ENCODE measurements at places on chromosomes 5 and 9.

GRCh38 chr5:16721151-16722096 is 104.6 kb upstream of the RETREG1 start:
- no peak for DNase-seq

GRCh38 chr9:128899566-128900322 is 17.8 kb downstream of the LRRC8A start:
- DNase-seq: no peak

DNA sequence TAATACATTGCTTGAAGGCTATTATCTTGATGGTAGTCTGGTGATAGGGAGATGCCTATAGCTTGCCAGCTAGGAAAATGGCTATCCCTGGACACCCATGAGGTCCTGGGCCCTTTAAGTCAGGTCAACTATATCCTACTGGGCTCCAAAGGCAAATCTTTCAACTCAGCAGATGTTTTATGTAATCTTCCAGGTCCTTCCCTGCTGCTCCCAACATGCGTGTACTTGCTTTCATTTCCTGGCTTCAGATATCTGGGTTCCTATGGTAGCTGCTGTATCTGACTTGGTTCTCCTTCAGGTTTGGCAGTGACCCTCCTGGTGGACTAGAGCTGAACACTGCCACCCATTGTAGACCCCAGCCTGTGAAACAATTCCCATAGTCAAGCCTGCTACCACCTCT is 32.4 kb upstream of the GAS1 start:
- no peak for DNase-seq

GRCh38 chr5:109601736-109602135 is 88.0 kb upstream of the MAN2A1 start:
- no peak for DNase-seq

DNA sequence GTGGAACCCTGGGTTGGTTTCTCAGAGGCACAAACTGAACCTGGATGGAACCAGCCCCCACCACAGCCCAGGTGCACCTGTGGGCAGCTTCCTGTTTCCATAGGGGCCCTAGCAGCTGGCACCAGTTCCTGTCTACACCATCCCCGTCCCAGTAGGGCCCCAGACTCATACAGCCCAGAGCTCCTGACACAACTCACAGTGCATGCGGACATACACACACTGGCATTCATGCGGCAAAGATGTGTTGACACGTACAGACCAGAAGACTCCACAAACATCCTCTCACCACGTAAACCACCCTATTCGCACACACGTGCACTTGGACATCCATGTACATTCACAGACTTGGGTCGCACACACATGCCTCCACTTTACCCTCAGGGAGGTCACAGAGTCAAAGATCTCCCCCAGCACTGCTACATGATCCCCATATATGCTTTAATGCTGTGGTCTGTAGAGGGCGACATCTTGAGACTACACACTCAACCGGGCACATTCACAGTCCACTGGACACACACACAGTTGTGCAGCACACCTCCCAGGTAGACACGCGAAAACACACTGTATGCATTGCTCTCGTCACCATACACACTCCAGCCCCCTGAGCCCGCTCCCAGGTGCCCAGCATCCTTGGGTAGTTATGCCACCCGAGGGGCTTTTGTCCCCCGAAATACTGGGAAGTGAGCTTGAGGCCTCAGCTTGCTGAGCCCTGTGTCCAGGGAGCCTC is 22.4 kb downstream of the CXXC5 start:
- no peak for DNase-seq

DNA sequence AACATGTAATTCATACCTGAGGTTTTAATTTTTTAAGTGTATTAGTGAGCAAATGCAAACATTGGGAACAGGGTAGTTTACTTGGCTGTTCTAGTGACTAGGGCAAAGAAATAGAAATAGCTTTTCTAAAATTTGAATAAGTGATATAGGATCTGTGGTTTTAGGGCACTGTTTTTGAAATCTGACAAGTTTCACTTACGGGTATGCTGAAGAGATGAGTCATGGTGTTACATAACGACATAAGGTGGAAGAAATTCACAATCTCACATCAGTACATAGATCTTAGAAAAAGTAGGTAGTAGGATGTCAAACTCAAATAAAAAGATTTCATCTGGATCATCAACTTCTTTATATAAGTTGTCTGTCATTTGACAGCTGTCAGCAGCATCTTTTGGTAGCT is 772.3 kb downstream of the MAT2B start:
- no peak for DNase-seq

DNA sequence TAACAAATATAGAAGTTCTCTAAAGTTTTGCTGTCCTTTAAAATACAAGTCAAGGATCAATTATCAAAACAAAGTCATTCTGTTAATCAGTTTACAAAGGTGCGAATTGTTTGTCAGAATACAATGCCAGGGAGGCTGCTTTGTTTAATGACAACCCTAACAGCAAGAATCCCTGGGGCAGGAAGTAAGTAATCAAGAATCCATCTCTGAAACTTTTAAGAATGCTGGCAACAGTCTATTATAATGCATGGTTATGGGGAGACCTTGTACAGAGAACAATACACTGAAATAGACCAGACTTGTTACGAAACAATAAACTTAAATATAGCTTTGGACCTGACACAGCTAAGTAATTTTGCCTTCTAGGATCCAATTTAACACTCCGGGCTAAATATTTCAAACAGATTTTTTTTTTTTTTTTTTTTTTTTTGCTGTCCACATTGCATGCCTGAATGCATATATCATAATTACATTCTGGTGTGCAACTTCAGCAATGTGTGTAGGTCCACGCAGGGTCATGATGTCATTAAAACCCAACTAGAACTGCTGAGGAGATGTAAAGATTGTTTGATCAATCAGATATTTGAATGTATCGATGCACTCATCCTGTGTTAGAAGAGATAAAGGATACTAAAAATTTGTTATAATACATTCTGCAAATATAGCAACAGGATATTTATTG is 421.3 kb downstream of the CETN3 start:
- no peak for DNase-seq

DNA sequence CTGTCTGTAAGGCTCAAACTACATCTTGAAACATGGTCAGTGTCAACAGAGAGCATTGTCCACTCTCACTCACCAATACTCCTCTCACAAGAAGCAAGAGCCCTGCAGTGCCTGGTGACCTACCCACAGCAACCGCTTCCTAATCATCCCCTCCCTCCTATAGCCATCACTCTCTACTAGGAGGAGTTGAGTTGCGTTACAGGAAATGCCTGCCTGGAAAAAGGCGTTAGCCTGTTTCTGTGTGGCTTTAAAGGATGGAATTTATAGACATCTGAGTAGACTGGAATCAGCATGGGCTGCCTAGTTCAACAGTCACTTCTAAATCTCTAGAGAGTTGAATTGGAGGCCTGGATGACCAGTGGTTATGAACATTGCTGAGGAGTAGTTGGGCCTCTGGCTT is 108.3 kb upstream of the FER start:
- DNase-seq: no peak

DNA sequence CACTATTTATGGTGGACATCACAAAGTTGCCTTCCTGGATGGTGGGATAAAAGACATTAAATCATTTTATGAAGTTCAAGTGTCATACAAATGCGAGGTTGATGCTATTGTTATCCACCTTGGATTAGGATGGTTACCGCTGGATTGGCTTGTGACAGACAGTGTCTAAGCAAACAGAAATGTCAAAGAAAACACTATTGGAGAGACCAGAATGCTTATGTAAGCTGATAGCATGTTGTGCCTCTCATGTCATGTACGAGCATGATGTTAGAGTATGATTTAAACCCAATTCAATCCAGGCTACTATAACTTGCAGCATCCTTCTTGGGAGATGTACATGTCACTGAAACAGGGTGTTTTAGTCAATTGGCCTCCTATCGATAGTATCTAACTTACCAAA is 178.8 kb upstream of the C9orf72 start:
- DNase-seq: no peak

DNA sequence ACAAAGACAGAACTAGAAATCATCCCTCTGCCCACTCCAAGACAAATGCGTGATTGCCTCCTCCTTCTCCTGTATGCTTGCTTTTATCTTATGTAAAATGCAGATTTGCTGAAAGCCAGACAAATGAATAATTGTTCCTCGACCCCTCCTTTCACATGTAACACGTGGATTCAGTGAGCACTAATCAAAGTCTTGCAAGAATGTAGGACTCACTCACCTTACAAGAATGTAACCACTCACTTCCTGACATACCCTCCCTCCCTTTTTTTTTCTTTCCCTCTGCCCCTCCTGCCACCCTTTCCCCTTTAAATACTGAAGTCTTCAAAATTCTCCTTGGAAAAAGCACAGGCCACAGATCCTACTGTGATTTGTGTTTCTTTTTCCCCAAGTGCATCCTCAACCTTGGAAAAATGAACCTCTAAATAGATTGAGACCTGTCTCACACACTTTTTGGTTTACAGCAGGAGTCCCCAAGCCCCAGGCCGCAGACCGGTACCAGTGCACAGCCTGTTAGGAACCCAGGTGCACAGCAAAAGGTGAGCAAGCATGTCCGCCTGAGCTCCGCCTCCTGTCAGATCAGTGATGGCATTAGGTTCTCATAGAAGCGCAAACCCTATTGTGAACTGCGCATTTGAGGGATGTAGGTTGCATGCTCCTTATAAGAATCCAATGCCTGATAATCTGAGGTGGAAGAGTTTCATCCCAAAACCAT is 29.4 kb upstream of the HSD17B3 start:
- no peak for DNase-seq

DNA sequence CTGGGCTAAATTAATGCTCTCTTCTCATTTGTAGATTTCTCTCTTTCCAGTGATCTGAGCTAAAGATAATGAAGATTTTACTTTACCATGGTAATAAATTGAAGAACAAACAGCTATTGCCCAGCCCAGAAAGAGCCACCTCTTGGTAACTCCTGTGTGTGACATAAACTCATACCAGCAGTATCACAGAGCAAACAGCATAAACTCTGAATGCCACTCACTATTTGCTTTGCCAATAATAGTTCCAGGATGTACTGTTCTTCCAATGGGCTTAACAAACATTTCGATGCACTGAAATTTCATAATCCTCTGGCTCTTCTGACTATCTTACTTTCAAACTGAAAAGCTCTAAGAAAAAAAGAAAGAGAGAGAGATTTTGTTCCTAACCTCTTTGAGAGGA is 69.8 kb upstream of the RASEF start:
- DNase-seq: no peak

DNA sequence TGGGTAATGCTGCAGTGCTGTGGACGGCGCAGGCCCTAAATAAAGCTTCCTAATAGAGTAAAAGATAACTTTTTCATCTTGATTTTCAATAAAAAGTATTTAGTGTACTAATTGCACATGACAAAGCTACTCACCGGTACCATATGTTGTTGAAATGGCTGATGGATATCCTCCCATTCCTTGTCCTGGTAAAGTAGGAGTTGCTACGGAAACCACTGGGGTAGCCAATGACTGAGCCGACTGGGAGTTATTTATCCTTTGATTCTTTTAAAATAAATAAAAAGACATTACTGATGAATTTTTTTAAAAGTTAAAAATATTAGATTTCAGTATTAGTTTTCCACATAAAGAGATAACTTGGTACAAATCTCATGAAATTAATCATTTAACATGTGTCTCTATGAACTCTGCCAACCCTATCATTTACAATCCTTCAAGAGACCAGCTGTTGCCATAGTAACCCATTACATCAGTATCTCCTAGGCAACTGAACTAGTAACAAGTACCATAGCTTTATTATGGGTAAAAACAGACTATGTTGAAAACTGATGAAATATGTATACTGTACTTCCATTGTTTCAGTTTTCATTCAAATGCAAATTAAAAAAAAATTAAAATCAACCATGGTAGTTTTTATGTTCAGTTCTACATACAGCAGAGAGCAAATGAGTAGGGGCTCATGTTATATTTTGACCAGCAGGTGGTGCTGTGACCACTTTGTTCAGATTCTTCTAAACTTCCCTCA is 153.7 kb downstream of the MEF2C start:
- DNase-seq: peak; percentile 33

- no peak for DNase-seq
Measured at GRCh38 chr9:78207901-78208300, 28.0 kb upstream of the CEP78 start.

DNA sequence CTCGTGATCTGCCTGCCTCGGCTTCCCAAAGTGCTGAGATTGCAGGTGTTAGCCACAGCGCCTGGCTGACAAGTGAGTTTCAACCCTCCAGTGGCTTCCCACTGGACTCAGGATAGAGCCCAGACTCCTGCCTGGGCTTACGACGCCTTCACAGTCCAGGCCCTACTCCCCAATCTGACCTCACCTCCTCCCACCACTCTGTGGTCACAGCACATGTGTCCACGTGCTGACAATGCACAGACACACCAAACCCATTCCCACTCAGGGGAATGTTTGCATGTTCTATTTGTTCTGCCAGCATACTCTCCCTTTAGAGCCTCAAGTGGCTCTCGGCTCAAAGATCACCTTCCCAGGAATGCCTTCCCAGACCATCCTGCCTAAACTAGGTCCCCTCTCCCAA is 31.1 kb upstream of the TRIM14 start:
- DNase-seq: no peak

- DNase-seq: no peak
Measured at GRCh38 chr5:72645064-72645846, 138.0 kb upstream of the ZNF366 start.

- no peak for DNase-seq
Measured at GRCh38 chr5:64526734-64527439, 21.1 kb downstream of the RGS7BP start.

All from stimulated activated CD4-positive, alpha-beta T cell treated with anti-CD3 and anti-CD28 coated beads, Interleukin-1b, Interleukin-23, amount 100 ng/mL, for 1 hour (primary cell).